ENCODE measurements at places on chromosomes 7 and 10.

- DNase-seq: no peak
Observed at GRCh38 chr7:106143711-106144337, 31.7 kb upstream of the SYPL1 start.

DNA sequence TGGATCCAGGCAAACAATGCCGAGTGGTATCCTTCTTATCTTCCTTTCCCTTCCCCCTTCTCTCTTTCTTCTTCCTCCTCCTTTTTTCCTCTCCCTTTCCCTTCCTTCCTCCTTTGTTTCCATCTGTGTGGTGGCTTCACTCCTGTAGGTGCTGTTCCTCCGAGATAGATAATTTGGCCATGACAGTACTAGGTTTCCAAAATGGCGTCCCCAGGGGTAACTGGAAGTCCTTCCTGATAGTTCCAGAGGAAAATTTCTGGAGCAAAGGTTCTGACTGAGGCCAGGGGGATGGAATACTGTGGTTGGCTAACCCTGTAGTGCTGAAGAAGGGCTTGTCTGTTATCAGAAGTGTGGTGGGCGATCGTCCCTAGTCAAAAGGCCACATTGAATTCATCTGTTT is 52.5 kb upstream of the CCDC6 start:
- no peak for DNase-seq

- DNase-seq: no peak
Observed at GRCh38 chr10:71981015-71981875, 17.1 kb downstream of the CHST3 start.

- DNase-seq: no peak
Observed at GRCh38 chr7:17709599-17709998, 230.7 kb downstream of the SNX13 start.

DNA sequence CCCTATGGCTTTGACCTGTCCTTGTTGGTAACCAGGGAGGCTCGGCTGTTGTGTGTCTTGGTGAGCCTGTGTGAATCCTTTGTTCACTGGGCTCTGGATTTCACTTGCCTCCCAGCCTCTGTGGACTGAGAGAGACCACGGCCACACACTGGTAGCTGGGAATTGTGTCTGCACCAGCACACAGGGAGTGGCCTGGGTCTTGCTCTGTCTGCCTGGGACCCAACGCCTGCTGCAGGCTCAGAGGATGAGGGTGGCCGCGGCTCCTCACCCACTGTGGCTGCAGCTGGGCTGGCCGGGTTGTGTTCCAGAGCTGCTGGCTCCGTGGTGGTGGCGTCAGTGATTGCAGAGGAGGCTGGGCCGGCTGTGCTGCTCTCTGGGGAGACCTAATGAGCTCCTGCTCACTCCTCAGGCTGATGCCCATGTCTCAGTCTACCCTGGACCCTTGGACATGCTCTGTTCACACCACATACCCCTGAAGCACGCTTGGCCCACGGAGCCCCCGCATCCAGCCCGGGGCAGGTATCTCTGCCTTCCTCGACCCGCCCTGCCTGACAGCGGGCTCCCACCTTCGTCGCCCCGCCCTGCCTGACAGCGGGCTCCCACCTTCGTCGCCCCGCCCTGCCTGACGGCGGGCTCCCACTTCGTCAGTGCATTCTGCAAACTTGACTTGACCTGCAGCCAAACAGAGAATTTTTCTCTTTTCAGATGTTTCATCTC is 328.5 kb downstream of the ADARB2 start:
- no peak for DNase-seq

DNA sequence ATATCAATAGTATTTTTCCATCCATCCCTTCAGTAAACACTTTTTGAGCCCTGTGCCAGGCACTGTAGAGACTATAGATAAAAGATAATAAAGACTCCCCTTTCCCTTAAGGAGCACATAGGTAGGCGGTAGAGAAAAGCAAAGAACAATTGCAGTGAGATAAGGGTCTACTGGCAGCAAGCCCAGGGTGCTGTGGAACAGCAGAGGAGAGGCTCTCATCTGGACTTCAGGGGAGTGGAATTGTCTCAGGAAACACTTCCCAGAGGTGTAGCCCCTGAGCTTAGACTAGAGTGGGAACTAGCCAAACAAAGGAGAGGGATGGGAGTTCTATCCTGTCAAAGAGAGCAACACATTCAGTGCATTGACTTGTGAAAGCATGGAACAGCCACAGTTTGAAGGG is 102.0 kb downstream of the NRF1 start:
- DNase-seq: no peak

DNA sequence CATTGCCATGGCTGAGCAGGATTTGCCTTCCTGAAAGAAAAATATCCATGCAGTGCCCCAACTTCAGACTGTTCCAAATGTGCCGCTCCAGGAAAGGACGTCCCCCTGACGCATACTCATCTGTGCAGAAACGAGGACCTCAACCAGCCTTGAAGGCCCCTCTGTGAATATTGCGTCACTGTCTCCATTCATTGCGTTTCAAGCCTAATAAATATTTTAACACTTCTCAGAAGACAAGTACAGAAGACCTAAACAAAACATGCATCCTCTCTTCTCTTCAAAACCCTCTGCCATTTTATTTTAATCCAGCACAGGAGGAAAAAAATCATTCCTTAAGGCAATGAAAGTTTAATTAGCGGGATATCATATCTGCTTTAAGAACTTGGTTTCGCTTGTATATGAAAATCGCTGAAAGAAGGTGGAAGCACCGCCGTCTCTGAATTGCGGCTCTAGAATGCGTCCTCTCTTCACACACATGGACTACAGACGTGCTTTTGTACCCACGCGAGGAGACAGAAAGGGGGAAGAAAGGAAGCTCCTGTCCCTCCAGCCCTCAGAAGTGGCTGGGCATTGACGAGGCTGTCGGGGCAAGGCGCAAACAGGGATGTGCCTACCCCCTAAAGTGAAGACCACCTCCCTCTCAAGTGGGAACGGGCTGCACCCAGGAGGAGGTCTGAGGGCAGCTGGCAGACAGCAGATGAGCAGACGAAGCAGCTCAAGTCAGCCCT is 36.8 kb downstream of the RGS10 start:
- no peak for DNase-seq

GRCh38 chr10:484925-485661 is 204.4 kb downstream of the DIP2C start:
- no peak for DNase-seq

DNA sequence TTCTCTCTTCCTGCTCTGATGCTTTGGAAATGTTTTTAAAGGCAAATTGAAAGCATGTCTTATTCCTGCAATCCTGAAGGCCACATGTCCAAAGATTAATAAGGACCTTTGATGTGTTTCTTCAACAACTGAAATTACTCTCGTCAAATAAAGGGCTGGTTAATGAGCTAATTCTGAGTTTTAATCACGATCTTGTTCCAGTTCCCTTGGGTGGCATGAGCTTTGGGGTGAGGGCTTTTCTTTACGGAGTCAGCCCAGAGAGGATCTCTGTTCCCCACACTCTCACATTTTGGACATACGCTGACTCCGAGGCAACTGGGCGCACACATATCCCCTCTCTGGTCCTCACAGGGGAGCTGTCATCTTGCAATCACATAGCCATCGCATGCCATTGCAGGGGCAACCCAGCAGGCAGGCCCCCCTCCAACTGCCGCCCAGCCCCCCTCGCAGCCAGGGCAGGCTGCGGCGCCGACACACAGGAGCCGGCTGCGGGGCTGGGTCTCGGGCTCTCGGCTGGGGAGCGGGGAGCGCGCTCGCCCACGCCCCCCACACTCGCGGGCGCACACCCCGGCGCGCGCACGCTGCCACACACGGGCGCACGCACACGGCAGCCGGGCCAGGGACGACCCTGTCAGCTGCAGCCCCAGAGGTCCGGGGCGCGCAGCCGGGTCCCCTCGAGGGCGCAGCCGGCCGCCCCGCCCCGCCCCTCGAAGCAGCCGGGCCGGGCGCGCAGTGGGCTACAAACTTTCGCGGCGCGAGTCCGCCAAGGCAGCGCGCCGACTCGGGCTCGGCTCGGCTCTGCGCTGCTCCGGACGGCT is at the start of gene GDF10:
Gene GDF10, plus strand, starts transcription at position 587 of the 818 bp plus-strand sequence. CDS start 455 bp downstream, outside the sequence.
- DNase-seq: no peak
